ENCODE measurements at places on chromosomes 1 and 21.

DNA sequence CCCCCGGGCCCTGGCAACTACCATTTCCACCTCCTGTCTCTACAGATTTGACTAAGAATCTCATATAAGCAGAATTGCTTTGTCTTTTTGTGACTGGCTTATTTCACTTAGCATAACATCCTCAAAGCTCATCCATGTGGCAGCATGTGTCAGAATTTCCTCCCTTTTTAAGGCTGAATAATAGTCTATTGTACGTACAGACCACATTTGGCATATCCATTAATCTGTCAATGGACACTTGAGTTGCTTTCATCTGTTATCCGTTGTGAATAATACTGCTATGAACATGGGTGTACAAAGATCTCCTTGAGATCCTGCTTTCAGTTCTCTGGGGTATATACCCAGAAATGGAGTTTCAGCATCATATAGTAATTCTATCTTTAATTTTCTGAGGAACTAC, 24.0 kb downstream of the SPATA21 start:
- DNase-seq, result no peak

DNA sequence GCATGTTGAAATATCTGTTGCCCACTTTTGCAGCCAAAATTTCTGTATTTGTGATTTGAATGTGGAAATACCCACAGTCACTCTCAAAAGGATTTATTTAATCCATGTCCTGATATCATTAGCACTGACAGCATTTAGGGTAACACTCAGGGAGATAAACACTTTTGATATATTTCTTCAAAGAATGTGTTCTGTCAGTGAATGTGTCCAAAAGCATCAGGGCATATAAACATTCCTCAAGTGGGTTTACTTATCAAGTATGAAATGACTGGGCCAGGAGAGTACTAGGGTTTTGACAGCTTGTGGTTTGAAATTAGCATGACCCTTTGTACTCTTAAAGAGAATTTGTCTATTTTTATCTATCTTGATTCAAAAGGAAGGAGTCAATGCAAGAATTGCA, 1302.1 kb upstream of the ADGRL2 start:
- DNase-seq, result no peak

DNA sequence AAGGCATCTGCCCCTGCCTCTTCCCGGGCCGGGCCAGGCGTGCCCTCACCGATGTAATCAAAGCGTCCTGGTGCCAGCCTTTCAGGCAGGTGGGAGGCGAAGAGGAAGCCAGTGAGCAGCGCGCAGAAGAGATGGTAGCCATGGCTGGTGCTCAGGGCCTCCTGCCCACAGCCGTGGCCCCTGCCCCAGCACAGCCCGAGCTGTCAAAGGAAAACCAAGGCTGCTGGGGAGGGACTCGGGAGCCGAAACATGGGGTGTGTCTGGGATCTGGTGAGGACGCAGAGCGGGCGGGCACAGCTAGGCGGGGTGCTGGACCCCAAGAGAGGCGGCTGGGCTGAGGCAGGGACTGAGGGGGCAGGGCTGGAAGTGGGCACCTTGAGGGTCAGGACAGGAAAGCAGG, 2.7 kb downstream of the BGLAP start:
- DNase-seq, result no peak

DNA sequence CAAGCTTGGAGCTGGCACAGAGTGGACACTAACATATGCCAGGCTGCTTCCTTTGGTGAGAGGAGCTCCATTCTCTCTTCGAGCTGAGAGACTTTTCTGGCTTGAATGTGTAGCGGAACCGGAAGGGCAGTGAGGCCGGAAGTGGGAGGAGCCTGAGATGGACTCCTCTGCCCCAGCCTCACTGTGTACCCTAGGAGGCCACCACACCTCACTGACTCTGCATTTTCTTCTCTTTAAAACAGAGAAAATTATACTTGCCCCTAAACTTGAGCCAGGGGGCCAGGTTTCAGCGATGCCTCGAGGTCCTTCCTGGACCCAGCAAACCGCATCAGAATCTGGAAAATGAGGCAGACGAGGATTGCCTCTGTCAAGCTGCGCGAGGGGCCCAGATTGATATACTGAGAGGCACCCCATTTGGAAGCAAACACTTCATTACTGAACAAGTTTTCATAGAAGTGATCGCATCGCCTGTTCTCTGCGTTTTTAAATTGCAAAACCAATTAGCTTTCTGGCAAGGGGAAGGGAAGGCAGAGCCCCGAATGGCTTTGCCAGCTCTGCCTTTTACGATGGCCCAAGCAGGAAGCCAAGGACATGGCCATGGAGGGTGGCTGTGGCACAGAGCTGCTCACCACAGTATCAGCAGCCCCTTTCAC, 708.1 kb downstream of the PTPRU start:
- no peak for DNase-seq

- no peak for DNase-seq
Measured at GRCh38 chr1:158185770-158186169, 5.1 kb downstream of the CD1D start.
